Osteoblast (primary cell): ENCODE measurements at places on chromosomes 6 and 20. TPM values are rescaled to one million over a fixed set of nuclear protein-coding genes. Genes with fewer than 3 reads are reported as not detected.
A peak's percentile ranks its signal among the peaks of the same experiment; 100 is the strongest.

DNA sequence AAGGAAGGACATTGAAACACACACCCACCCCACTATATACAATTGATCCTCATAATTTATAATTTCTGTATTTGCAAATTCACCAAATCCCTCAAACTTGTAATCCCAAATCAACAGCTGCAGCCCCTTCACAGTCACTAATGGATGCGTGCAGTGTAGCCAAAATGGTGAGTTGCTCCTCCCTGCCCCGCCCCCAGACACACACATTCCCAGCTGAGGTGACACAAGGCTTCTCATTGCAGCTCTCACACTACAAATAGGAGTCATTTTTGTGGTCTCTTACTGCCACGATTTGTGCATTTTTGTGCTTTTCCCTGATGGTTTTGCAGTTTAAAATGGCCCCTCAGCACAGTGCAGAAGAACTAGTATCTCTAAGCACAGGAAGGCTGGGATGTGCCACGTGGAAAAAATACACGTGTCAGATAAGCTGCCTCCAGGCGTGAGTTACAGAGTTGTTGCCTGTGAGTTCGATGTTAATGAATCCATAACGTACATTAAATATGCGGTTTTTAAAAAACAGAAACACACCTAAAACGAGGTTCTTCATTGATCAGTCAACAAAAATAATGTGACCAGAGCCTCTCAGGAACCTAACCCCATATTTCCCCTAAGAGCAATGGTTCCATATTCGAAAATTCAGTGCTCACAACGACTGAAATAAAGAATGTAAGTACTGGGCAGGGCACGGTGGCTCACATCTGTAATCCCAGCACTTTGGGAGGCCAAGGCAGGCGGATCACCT lies 8.2 kb downstream of the ATP9A start:
- peaks cover 4% of the 10 kb centered on the region for H3K4me1 ChIP-seq
- no peaks in the 10 kb centered on the region for H3K36me3 ChIP-seq
- H3K4me3 ChIP-seq, result no peak overlapping the region
- DNase-seq, result peak; percentile 65
- no peak overlapping the region for H3K27ac ChIP-seq
- H3K27me3 ChIP-seq, result no peaks in the 10 kb centered on the region

- H3K27ac ChIP-seq, result no peak overlapping the region
- peaks cover 18% of the 10 kb centered on the region for H3K36me3 ChIP-seq
- DNase-seq, result no peak
- H3K4me3 ChIP-seq, result no peak overlapping the region
- H3K27me3 ChIP-seq, result no peaks in the 10 kb centered on the region
These were observed 13.5 kb downstream of the SLC17A5 start for GRCh38 chr6:73640179-73640750.

Gene CPNE5
- total RNA-seq, result under 0.01 TPM in 1 of 2 replicates, not detected in the other

GRCh38 chr20:63296531-63297299 lies 3.7 kb downstream of the COL20A1 start:
- no peak overlapping the region for H3K4me3 ChIP-seq
- H3K27me3 ChIP-seq, result peaks cover 45% of the 10 kb centered on the region
- H3K4me1 ChIP-seq, result no peaks in the 10 kb centered on the region
- no peak overlapping the region for H3K27ac ChIP-seq

GRCh38 chr6:101392586-101393230 lies 800 bp upstream of the GRIK2 start:
- peak overlapping the region; percentile 63 for H3K4me3 ChIP-seq
- no peak for DNase-seq
- H3K27me3 ChIP-seq, result peaks cover 9% of the 10 kb centered on the region
- H3K27ac ChIP-seq, result no peak overlapping the region

DNA sequence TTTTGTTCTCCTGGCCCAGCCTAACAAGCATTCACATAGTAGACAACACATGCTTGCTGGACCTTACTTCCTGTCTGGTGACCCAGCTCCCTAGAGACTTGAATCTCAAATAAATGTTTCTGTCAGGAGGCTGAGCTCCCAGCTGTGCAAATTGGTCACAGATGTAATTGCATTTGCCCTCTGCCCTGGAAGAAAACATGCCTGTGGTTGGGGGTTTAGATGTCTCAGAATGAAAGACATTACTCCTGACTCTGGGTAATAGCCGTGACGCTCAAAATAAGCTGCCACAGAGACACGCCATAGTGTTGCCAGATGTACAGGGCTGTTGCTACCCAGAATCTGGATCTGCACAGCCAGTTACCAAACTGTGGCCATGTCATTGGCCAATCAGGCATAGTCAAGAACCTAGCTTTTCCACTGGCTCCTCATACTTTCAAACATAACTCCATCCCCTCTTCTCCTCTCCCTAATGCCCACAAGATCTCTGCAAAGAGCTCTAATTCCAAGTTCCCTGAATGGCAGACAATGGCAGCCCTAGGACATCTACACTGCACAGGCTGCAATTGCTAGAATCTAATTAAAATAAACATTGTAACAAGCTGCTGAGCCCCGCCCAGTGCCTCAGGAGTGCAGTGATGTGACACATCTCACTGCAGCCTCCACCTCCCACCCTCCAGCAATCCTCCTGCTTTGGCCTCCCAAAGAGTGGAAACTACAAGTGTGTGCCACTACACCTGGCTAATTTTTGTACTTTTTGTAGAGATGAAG lies 32.8 kb upstream of the GMPR start:
- H3K27me3 ChIP-seq, result peaks cover 6% of the 10 kb centered on the region
- no peak overlapping the region for H3K4me3 ChIP-seq
- DNase-seq, result peak; percentile 88
- no peaks in the 10 kb centered on the region for H3K36me3 ChIP-seq

DNA sequence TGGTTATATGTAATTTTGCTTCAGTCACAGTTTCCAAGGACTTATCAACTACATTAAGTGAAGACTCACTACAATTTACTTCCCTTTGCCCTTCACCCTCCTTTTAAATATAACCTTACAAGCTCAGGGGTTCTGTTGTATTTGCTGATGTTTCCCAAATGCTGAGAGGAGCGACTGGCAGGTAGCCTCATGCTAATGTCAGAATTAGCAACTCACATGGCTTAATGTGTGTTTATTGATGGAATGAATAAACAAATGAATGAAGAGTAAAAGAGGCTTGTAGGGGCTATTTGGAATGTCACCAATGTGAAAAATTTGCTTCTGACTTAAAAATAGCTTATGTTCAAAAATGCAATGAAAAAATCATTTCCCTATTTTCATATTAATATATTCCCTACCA lies 41.4 kb upstream of the MAP7 start:
- H3K27me3 ChIP-seq, result no peaks in the 10 kb centered on the region
- H3K36me3 ChIP-seq, result peaks cover 4% of the 10 kb centered on the region
- DNase-seq, result no peak
- H3K4me1 ChIP-seq, result peaks cover 29% of the 10 kb centered on the region
- no peak overlapping the region for H3K27ac ChIP-seq

Gene BFSP1
- total RNA-seq, result 1.8 and 2.9 TPM in 2 replicates

DNA sequence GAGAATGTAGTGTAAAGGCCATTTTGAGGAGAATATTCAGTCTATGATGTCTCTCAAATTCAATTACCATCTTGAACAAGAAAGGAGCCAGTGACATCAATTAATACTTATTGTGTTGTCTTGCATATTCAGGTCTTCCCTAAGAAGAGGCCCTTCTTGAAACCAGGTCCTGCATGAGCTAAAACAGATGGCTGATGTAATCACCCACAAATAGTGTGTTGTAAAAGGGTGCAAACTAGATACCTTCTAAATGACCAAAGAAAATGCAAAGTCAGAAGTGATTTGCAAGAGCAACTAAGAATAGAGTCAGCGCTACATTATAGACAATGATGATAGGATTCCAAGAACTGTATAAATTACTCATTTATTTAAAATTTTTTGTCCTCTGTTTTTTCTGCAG lies 97.0 kb downstream of the BTBD3 start:
- no peaks in the 10 kb centered on the region for H3K4me1 ChIP-seq
- no peaks in the 10 kb centered on the region for H3K36me3 ChIP-seq
- no peak overlapping the region for H3K27ac ChIP-seq

DNA sequence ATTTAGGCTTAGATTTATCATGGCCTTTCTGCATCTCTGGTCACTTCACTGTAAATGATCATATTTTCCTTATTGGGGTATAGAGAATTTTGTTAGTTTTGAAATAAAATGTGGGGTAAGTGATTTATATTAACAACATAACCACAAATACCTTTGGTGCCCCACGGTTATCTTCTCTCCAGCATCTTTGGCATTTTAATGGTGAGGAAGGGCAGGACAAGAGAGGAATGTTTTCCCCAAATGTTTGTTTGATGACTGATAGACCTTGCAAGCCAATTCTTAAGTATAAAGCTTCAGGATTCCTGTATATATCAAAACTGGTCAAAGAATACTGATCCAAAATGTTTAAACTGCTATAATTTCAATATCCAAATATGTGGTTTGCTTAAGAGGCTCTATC lies 171.6 kb upstream of the SMLR1 start:
- no peak overlapping the region for H3K27ac ChIP-seq
- no peaks in the 10 kb centered on the region for H3K27me3 ChIP-seq
- H3K4me1 ChIP-seq, result peaks cover 7% of the 10 kb centered on the region
- no peaks in the 10 kb centered on the region for H3K36me3 ChIP-seq
- H3K4me3 ChIP-seq, result no peak overlapping the region

Gene RCAN2
- 14.1 and 15.6 TPM in 2 replicates for total RNA-seq

GRCh38 chr6:107235511-107235910 lies 120.2 kb upstream of the BEND3 start:
- no peak for DNase-seq
- no peaks in the 10 kb centered on the region for H3K27me3 ChIP-seq
- H3K4me3 ChIP-seq, result no peak overlapping the region

DNA sequence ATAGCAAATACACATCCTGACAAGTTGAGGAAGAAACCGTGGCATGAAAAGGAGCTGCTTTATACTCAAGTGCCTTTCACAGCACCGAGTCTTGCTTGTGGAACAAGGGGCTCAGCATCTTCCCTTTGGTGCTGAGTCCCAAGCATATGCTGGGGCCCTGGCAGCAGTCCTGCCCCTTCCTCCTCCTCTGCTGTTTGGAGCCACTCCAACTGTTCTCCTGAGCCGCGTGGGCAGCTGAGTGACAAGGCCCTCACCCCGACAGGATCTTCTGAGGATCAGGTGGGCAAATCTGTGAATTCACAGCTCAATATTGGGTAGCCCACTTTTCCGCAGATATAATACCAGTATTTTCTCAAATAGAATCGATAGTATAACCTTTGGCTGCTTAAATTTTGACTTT lies 24.7 kb downstream of the DACT2 start:
- no peaks in the 10 kb centered on the region for H3K27me3 ChIP-seq
- no peaks in the 10 kb centered on the region for H3K4me1 ChIP-seq
- no peak overlapping the region for H3K4me3 ChIP-seq
- peak; percentile 57 for DNase-seq
- no peaks in the 10 kb centered on the region for H3K36me3 ChIP-seq
- H3K27ac ChIP-seq, result no peak overlapping the region
